ENCODE measurements at places on chromosomes 6 and 20.

- no peaks in the 10 kb centered on the region for H3K4me1 ChIP-seq
- H3K27me3 ChIP-seq: peaks cover 29% of the 10 kb centered on the region
Measured at GRCh38 chr6:56927538-56928453, 27.1 kb upstream of the BEND6 start.

GRCh38 chr6:43454290-43454695 lies 1.1 kb downstream of the DLK2 start:
- no peak for DNase-seq
- peak overlapping the region; percentile 77 for H3K4me3 ChIP-seq
- H3K36me3 ChIP-seq: peaks cover 13% of the 10 kb centered on the region
- H3K27me3 ChIP-seq: peaks cover 38% of the 10 kb centered on the region
- peaks cover 15% of the 10 kb centered on the region for H3K4me1 ChIP-seq
- no peak overlapping the region for H3K27ac ChIP-seq

DNA sequence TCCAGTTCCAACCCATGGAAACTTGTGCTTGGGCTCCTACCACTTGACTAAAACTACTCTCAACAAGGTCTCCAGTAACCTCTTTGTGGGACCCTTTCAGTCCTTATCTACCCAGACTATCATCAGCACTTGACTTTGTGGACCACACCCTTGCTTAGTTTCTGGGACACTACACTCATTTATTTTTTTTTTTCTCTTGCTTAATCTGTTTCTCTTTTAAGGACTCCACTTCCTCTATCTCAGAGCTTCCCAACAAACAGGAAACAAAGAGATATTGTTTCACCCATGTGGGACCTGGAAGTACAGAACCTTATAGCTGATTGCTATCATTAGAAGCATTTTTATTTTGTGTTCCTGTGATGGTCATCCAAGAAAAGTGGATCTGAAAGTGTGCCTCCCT lies 28.8 kb upstream of the ME1 start:
- no peaks in the 10 kb centered on the region for H3K4me1 ChIP-seq
- H3K27ac ChIP-seq: peak overlapping the region; percentile 13
- H3K27me3 ChIP-seq: no peaks in the 10 kb centered on the region
- H3K36me3 ChIP-seq: no peaks in the 10 kb centered on the region
- H3K4me3 ChIP-seq: no peak overlapping the region
- no peak for DNase-seq

GRCh38 chr20:61725966-61726365 lies 339.7 kb downstream of the TAF4 start:
- H3K4me3 ChIP-seq: no peak overlapping the region
- H3K27me3 ChIP-seq: no peaks in the 10 kb centered on the region
- no peaks in the 10 kb centered on the region for H3K4me1 ChIP-seq
- DNase-seq: no peak

GRCh38 chr6:150016324-150017185 lies 8.8 kb downstream of the RAET1L start:
- H3K27me3 ChIP-seq: peaks cover 83% of the 10 kb centered on the region
- DNase-seq: peak; percentile 63
- H3K4me1 ChIP-seq: peaks cover 28% of the 10 kb centered on the region
- no peak overlapping the region for H3K4me3 ChIP-seq
- H3K27ac ChIP-seq: no peak overlapping the region

DNA sequence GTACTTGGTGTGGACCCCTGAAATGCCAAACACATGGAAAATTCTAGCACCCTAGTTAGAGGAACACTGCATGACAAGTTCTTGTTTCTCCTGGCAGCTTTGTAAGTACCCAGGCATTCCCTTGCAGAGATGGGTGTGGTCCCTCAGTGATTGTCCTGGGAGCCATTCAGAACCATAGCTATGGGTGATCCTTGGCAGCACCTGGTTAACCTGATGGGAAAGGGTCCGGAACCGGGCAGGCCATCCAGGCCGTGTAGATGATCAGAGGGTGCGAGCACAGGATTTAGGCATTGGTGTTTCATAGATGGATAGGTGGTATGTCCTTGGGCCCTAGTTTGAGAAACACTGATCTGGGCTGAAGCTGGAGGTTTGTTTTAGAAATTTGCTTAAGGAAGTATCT lies 95.8 kb downstream of the RPP40 start:
- no peaks in the 10 kb centered on the region for H3K27me3 ChIP-seq
- H3K4me1 ChIP-seq: peaks cover 33% of the 10 kb centered on the region
- no peak for DNase-seq
- H3K36me3 ChIP-seq: peaks cover 5% of the 10 kb centered on the region

DNA sequence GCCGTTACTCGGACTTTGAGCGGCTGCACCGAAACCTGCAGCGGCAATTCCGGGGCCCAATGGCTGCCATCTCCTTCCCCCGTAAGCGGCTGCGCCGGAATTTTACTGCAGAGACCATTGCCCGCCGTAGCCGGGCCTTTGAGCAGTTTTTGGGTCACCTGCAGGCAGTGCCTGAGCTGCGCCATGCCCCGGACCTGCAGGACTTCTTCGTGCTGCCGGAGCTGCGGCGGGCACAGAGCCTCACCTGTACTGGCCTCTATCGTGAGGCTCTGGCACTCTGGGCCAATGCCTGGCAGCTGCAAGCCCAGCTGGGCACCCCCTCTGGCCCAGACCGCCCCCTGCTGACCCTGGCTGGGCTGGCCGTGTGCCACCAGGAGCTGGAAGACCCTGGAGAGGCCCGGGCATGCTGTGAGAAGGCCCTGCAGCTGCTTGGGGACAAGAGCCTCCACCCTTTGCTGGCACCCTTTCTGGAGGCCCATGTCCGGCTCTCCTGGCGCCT lies 7.2 kb downstream of the SNX21 start:
- peaks cover 22% of the 10 kb centered on the region for H3K36me3 ChIP-seq
- H3K27ac ChIP-seq: no peak overlapping the region
- H3K4me3 ChIP-seq: no peak overlapping the region
- H3K4me1 ChIP-seq: no peaks in the 10 kb centered on the region
- no peaks in the 10 kb centered on the region for H3K27me3 ChIP-seq

DNA sequence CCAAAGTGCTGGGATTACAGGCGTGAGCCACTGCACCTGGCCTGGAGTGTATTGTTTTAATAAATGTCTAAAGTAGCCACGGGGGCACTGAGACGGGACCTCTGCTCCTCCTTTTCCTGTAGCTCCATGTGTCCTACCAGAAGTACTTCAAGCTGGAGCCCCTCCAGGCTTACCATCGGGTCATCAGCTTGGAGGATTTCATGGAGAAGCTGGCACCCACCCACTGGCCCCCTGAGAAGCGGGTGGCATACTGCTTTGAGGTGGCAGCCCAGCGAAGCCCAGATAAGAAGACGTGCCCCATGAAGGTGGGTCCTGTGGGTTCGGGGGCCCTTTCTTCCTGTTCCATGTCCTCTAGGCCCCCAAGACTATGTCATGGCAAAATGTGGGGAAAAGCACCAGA lies 7.5 kb downstream of the POFUT1 start:
- no peak overlapping the region for H3K27ac ChIP-seq
- H3K27me3 ChIP-seq: no peaks in the 10 kb centered on the region
- peaks cover 18% of the 10 kb centered on the region for H3K4me1 ChIP-seq
- H3K36me3 ChIP-seq: peaks cover 46% of the 10 kb centered on the region
- no peak for DNase-seq

Measured in activated naive CD4-positive, alpha-beta T cell treated with anti-CD3 and anti-CD28 coated beads, Interleukin-2, amount 10 ng/mL, durations not matched to agents 7 days and 5 days (primary cell).